ENCODE measurements at places on chromosomes 6 and 20.

- no peak for DNase-seq
These were observed 99.0 kb upstream of the SLC24A3 start for GRCh38 chr20:19113343-19113930.

GRCh38 chr20:17893445-17893844, 75.1 kb downstream of the SNX5 start:
- DNase-seq = no peak

GRCh38 chr20:36855241-36855657, 20.7 kb upstream of the TLDC2 start:
- no peak for DNase-seq

GRCh38 chr20:50891138-50891537, 40.1 kb downstream of the ADNP start:
- no peak for DNase-seq

DNA sequence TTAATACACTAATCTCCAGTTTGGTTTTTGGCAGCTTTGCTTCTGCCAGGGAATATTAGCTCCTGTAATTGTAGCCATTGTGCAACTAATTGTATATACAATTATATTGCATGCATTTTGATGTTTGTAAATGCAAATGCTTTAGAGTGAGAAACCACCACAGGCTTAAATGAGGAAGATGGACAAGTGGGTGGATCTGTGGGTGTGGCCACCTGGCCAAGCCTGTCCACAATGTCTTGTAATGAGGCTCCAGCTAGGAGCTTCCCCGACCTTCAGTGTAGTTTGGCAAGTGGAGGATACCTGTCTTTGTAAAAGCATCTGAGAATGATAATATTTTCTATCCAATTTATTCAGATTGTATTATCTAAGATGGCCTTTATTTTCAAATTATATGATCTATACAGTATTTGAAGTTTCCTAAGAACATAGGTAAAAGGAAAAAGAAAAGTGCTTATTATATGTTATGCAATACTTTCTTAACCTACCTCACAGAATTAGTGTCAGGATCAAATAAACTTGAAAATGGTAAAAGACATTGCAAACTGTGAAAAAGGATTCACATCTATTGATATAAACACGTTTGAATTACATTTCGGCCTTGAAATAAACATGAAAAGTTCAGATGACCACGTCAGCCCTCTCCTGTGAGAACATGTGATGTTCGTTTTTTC, 49.3 kb upstream of the ARID1B start:
- no peak for DNase-seq

- DNase-seq = no peak
These were observed 801 bp downstream of the CCDC28A start for GRCh38 chr6:138774370-138774769.

- no peak for DNase-seq
These were observed 3.8 kb downstream of the ZNF334 start for GRCh38 chr20:46509523-46509922.

GRCh38 chr6:107809966-107810365, 14.1 kb downstream of the SCML4 start:
- no peak for DNase-seq

DNA sequence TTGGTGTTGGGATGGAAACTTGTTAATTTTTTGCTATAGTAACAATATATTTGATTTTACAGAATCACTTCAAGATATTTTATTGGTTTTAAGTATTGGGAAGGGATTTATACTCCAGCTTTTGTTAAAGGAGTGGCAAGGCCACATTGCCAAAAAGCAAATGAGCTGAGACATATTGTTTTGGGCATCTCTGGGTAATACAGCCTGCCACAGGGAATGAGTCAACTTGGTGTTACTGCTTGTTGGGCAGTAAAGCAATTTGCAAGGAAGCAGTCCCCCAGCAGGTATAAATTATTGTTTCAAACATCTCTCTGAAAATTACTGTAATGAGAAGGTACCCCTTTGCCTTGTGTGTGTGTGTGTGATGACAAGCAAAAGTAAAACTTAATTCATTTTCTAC, 868.3 kb upstream of the FLRT3 start:
- DNase-seq = no peak

DNA sequence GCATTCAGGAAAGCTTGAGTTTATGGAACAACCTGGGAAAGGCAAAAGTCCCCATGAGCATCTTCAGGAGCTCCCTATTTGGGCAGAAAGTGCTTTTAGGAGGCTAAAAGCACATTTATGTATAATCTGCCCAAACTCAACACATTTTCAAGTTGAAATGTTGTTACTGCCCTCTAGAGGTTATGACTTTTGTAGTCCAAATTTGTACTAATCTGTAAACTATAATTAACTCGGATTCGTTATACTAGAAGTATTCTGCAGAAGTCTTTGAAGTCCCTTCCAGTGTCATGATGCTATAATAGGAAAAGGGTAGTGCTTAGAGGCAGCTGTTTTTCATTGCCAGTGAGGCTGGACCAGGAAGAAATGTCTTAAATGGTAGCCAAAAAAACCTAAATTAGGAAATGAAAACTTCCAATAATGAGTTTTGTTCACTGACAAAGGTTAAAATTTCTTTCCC, 44.8 kb upstream of the EMILIN3 start:
- no peak for DNase-seq

- DNase-seq = no peak
These were observed 172.5 kb downstream of the FOXA2 start for GRCh38 chr20:22411627-22412450.

DNA sequence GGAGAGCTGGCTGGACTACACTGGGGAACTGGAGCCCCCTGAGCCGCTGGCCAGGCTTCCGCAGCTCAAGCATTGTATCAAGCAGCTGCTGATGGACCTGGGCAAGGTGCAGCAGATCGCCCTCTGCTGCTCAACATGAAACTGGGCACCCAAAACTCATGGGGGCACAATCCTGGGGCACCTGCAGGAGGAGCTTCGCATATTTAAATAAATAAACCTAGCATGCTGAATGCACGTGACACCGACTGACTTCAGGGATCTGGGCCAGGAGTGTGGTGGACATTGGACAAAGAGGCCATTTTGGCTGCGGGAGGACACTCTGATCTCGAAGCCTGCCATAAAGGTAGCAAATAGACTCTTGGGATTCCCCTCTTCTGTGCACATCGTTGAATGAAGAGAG, 6.8 kb downstream of the SCAND1 start:
- no peak for DNase-seq

DNA sequence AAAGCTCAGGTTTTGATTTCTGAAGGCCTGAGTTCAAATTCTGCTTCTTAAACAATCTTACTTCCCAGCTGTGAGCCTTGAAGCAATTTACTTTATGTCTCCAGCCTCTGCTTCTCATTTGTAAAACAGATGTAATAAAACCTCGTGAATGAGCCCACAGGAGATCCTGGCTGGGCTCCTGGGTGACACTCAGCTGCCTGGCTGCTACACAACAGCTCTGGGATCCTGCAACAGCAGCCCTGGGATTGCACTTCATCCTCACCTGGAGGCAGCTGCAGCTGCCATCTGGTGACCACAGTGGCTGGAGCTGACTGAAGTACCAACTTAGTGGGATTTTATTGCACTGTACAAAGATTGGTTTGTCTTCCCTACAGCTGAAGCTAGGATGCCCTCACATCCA, 98.6 kb downstream of the NDUFAF5 start:
- DNase-seq = no peak

DNA sequence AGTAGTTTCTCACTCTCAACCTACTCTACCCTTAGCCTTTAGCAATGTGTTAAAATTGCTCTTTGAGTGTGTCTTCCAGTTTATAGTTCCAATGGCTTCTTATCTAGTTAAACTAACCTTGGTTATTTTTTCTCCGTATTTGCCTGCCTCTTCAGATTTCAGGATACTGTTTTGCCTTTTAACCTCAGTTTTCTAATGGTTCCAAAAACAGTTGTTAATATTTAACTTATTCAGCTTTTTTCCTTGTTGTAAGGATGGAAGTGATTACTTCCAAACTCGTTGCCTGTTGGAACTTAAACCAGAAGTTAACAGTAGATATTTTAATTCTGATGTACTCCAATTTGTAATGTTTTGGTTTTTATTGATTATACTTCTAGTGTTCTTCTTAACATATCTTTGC, 1574.9 kb downstream of the HACE1 start:
- no peak for DNase-seq

DNA sequence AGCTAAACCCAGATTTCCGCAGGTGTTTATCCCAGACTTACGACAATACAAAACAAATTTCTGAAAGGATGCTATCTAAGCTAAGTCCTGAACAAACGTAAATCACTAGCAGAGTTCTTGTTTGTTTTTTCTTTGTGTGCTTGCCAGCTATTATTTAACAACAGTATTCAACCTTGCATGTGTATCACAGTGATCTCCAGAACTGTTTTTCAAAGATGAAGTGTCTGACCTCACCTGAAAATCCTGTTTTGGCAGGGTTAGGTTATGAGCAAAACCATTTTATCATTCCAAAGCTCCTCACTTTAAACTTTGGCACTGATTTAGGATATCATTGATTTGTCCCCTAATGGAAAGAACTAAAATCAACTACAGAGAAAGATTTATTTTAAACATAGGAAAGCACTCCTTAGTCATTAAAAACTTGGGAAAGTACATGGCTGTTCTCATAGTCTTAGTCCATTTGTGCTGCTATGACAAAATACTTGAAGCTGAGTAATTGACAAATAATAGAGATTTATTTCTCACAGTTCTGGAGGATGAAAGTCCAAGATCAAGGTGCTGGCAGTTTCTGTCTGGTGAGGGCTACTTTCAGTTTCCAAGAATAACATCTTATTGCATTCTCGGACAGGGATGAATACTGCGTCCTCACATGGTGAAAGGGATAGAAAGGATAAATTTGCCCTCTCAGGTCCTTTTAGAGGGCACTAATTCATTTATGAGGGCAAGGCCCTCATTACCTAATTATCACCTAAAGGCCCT, 20.8 kb upstream of the BMP5 start:
- DNase-seq = no peak

GRCh38 chr6:14001329-14002012, 76.7 kb downstream of the RNF182 start:
- DNase-seq = no peak

DNA sequence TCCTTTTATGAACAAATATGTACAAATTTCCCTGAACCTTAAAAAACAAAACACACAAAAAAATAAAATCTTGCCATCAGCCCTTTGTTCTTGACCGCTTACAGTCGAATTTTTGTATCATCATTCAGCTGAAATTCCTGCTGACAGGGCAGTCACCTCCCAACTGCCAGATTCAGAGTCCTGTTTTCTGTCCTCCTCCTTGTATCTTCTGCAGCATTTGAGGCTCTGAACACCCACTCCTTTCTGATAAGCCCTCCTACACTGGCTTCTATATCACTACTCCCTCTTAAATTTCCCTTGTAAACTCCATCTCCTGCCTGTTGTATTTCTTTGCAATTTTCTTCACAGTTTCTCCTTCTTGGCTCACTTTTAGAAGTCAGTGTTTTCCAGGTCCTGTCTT, 77.8 kb upstream of the CCN6 start:
- DNase-seq = no peak

DNA sequence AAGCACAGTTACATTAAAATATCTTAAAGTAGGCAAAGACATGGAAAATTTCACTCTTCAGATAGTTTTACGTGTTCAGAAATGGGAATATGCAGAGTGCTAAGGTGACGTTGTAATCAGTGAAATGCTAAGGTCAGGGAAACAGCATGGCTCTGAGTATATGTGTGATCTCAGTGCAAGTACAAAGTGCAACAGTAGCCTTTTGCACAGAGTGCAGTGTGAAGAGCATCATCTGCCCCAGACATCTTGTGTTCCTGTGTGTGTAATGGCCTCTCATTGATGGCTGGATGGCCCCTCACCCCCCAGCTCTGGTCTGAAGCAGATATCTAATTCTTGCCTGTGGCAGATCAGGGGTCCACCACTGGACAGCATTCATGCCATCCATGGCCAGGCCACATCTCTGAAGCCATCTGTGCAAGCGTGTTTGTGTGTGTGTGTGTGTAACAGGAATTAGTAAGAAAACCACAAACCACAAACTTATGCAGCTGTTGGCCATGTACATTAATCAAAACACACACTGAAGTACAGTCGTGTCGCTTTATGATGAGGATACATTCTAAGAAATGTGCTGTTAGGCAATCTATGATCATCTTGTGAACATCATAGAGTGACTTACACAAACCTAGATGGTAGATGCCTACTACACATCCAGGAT, 165.1 kb downstream of the RALGAPA2 start:
- no peak for DNase-seq

GRCh38 chr20:10521068-10521831, 86.1 kb downstream of the SLX4IP start:
- no peak for DNase-seq

DNA sequence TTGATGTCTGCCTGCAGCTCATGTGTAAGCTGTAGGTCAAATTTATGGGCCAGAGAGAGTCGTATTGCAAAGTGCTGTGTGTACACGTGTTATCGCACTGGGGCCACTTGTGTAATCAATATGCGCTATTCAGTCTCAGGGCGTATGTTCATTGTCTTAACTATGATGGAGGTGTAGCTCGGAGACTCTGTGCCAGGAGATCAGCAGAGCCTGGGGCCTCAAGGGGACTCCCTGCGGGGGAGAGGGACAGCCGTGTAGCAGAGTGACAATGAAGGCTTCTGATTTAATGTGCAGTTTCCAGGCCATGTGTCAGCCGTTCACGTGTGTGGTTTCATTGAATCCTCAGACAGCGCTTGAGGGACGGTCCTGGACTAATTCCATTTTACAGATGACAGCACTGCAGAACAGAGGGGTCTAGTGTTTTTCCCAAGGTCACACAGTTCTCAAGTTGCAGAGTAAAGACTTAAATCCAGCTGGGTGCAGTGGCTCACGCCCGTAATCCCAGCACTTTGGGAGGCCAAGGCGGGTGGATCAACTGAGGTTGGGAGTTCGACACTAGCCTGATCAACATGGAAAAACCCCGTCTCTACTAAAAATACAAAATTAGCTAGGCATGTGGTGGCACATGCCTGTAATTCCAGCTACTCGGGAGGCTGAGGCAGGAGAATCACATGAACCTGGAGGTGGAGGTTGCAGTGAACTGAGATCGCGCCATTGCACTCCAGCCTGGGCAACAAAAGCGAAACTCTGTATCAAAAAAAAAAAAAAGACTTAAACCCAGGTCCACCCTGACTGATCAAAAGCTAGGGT, 242.5 kb downstream of the PREX1 start:
- DNase-seq = no peak

- no peak for DNase-seq
These were observed 12.8 kb upstream of the PLN start for GRCh38 chr6:118535176-118535844.

- no peak for DNase-seq
These were observed 12.3 kb downstream of the LBP start for GRCh38 chr20:38358556-38358955.

DNA sequence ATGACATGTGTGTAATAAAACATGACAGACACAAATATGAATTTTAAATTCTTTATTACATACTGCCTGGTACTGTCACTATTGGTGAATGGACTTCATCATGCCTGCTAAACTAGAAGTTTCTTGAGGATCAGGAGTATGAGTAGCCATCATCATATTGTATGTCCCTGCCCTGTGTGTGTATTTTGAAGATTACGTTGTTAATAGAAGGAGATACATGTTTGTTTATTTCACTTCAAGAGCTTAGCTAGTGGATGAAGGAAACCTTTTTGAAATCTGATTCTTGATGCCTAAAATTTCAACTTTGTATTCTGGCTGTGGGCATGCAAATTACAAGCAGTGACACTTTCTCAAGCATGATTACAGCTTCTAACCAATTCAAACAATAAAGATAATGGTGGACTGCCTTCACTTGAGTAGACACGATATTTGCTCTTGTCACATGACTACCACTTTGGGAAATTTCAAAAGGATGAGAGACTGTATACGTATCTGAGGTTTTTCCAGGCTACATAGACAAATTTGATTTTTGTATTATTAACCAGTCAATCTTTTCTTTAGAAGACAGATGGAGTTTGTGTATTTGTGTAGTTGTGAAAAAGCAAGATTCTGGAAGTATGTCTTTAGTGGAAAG, 3.5 kb downstream of the TBPL1 start:
- no peak for DNase-seq

GRCh38 chr20:58340853-58341252, 31.3 kb downstream of the RAB22A start:
- no peak for DNase-seq
